Suppressor macrophage (primary cell): ENCODE measurements at places on chromosomes 16 and 17.

- peak; percentile 84 for DNase-seq
These were observed at the start of gene FCSK for GRCh38 chr16:70454222-70455034. Gene FCSK, plus strand, starts transcription at chr16:70454595. Its CDS starts 8,596 bp downstream, at chr16:70463191.

- DNase-seq: no peak
These were observed 62.1 kb downstream of the TOM1L2 start for GRCh38 chr17:17910060-17910459.

- DNase-seq: no peak
These were observed 1.3 kb downstream of the HNF1B start for GRCh38 chr17:37743612-37743874.

- DNase-seq: no peak
These were observed 42.8 kb upstream of the ACSF3 start for GRCh38 chr16:89050868-89051311.

- DNase-seq: peak; percentile 62
These were observed 4.5 kb upstream of the ACSF2 start for GRCh38 chr17:50421308-50422051.

DNA sequence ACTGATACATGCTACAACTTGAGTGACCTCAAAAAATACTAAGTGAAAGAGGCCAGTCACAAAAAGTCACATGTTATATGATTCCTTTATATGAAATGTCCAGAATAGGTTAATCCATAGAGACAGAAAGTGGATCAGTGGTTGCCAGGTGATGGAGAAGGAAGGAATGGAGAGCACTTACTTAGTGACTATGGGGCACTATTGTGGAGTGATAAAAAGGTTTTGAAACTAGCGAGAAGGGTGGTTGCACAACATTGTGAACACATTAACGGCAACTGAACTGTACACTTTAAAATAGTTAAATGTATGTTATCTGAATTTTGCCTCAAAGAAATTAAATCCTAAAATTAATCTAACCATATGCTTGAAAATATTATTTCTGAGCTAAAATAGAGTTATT is 25.9 kb downstream of the AMFR start:
- no peak for DNase-seq

- DNase-seq: no peak
These were observed 2.8 kb upstream of the PYCR1 start for GRCh38 chr17:81939881-81940385.

DNA sequence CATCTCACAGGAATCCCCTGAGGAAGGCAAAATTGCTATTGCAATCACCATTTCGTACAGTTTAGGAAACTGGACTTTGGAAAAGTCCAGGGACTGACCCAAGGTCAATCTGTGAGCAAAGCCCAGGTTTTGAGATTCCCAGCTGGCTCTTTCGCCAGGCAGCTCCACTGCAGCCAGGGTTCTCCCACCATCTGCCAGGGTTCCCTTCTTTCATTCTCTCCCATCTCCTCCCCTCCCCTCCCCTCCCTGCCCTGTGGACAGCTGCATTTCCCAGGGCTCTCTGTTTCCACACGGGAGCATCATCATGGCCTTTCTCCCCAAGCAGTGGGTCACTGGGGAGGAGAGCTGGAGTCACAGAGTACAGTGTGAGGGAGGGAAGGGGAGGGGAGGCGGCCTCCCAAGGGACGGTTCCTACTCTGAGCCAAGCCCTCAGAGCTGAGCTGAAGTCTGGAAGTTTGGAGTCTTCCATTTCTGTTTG is 11.9 kb upstream of the GSDMA start:
- no peak for DNase-seq

DNA sequence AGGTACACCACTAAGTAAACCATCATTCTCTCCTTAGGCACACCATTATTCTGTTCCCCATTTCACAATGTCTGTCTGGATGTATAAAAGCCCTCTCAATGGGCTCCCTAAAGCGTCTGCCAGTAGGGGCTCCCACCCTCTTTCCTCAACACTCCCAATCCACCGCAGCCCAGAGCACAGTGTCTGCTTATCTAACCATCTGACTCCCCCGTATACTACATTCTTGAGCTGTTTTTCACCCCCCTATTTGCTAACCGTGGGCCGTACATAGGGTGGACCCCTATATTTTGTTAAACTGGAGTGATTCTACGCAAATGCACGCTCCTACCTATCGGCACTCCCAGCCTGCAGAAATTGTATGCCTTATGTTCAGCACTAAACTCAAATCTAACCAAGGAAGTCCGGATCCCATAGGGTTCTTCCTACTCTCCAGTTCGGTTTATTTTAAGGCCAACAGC is 685 bp upstream of the PSMD3 start:
- DNase-seq: peak; percentile 43

DNA sequence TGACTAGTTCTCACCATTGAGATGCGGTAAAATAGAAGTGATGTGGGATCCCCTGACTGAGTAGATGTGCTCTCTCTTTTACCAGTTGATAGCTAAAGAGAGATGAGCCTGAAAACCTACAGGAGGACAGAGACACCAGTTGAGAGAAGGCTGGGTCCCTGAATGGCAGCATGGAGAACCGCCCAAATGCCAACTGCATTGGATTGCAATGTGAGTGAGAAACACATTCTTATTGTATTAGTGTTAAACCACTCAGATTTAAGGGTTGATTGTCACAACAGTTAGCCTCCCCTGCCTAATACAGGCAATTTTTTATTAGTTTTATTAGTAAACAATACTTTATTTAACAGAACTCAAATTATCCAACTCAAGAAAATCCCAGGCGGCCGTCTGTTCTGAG is 61.2 kb downstream of the SPACA3 start:
- no peak for DNase-seq

GRCh38 chr17:59844884-59845594 is 47.7 kb downstream of the TUBD1 start:
- DNase-seq: no peak

DNA sequence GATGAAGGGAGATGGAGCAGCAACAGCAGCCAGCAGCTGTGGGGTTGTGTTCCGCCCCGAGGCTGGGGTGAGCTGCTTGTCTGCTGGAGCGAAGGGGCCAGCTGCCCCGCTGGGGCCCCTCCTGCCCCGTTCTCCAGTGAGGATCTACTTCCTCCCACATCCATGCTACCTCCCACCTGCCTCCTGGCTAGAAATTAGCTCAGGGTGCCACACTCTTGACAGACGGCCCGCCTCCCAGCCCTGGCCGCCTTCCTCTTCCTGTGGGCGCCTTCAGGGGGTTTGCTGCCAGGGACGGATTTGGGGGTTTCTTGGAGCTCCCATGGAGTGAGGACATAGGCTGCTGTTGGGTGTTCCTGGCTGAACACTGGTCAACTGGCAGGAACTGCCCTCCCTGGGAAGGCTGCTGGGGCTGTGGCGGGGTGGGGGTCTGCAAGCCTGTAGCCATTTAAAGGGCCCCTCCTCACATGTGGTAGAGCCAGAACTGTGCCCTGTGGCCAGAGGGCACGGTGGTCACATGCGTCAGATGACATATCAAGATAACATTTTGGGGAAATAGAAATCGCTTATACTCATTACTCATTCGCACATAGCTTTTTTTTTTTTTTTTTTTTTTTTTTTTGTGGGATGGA is 13.1 kb downstream of the TBC1D24 start:
- peak; percentile 82 for DNase-seq

GRCh38 chr16:54055864-54056263 is 230.7 kb downstream of the IRX3 start:
- DNase-seq: no peak

- DNase-seq: no peak
These were observed 42.8 kb downstream of the METRNL start for GRCh38 chr17:83121921-83122820.

DNA sequence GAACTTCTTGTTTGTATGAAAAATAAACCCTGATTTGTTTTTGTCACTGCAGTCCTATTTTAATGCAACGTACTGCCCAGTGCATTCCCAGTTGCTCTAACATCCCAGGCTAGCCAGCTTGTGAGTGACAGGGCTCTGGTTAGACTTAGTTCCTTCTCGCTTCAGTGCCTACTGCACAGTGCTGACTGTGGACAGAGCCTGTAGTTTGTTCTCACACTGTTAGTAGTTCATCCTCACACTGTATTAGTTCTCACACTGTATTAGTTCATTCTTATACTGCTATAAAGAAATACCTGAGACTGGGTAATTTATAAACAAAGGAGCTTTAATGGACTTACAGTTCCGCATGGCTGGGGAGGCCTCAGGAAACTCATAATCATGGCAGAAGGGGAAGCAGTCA is 116.6 kb upstream of the SALL1 start:
- no peak for DNase-seq

GRCh38 chr17:79428988-79429387 is 181.9 kb downstream of the RBFOX3 start:
- no peak for DNase-seq

GRCh38 chr16:54164789-54165173 is 121.8 kb downstream of the IRX3 start:
- no peak for DNase-seq

GRCh38 chr17:59349178-59349577 is 17.7 kb downstream of the YPEL2 start:
- DNase-seq: no peak

DNA sequence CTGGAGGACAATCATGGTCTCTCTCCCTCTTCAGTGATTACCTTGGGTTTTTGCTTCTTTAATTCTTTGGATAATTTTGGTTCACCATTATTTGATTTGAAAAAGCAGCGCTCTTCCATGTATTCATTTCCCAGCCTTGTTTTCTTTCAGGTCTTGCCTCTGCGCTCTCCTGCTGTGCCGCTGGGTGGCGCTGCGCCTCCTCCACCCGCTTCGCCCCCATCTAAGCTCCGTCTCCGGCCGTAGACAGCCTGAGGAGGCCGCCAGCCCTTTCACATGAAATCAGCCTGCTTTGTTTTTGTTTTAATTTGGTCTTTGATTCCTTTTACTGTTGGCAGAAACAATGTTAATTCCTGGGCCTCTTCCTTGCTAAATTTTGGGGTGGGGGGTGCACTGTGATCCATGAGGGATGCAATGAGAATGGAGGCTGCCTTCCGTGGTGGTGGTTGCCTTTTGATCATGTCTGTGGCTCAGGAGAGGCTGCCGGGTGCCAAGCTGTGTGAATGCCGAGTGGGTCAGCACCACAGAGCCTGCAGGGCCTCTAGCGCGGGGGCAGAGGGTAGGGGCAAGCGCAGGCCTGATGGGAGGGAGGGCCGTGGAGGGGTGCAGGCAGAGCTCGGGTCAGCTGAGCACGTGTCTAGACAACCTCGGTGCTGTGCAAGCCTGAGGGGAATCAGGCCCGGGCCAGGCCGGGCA is 64.1 kb downstream of the PLD6 start:
- peak; percentile 58 for DNase-seq

- DNase-seq: no peak
These were observed 3.8 kb downstream of the PDZD9 start for GRCh38 chr16:21996923-21997696.

GRCh38 chr16:14017886-14018285 is 53.2 kb upstream of the MRTFB start:
- no peak for DNase-seq
